ENCODE measurements at places on chromosomes 2 and 18.

- no peak for DNase-seq
Measured at GRCh38 chr2:96875498-96876268, 5.8 kb upstream of the SEMA4C start.

DNA sequence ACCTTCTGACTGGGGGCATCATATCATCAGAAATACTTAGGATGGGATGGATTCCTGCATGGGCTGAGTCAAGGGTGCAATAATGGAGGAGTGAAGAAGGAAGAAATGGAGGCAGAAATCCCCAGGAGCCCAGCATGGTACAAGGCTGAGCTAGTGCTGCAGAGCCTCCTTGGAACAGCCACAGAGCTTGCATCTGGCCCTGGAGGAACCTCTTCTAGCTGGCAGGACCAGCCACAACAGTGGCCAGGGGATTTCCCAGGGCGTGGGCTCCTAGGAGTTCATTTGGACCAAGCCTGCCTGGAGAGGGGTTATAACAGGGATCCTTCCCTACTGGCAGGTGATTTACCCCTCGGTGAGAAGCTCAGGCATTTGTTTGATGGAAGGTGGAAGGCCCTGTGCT, 4.7 kb upstream of the IL37 start:
- DNase-seq, result no peak

GRCh38 chr2:140348826-140349225, 1568.6 kb upstream of the NXPH2 start:
- no peak for DNase-seq

GRCh38 chr2:144131042-144131441, 388.9 kb downstream of the ZEB2 start:
- DNase-seq, result no peak

DNA sequence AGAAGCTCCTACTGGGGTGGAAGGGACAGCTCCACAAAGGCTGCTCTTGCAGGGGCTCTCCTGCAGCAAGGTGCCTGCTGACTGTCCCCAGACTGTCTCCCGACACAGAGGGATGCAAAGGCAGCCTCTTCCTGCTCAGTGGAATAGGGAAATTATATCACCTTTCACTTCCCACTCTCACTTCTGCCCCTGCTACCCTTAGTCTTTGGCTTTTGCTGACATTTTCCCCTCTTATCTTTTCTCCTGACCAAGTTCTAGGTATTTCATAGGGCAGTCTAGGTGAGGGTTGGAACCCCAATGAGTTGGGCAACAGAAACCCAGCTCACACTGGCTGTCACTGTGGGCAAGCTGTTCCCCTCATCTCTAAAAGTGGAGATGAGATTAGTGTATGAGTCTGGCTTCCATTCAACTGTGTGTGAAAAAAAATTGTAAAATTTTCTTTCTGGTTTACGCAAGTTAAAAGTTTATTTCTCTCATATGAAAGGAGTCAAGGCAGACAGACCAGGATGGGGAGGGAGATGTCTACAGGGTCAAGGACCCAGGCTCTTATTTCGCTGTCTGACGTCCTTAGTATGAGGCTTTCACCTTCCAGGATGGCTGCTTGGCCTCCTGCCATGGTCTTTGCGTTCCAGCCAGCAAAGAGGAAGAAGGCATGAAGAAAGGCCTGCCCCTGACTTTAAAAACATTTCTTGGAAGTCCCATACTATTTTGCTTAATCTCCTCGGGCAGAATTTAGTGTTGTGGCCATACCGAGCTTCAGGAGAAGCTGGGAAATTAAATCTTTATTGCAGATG, 7.5 kb upstream of the MOCOS start:
- no peak for DNase-seq

DNA sequence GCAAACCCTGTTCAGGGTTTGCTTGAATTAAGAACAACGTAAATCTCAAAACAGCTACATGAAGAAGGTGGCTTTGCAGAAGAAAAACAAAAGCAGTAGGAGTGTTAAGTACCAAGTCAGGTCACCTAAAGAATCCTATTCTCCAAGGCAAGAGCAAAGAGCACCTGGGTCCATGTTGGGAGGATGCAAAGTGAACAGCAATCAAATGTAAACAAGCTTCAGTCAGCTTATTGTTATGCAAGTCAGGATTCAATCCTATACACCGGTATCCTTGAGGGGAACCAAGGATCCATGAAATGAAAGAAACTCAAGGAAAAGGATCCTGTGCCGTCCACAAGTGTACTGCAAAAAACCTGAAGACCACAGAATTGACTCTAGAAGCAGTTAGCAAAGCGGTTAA, 261.0 kb upstream of the DDX18 start:
- DNase-seq, result no peak

- peak; percentile 10 for DNase-seq
Measured at GRCh38 chr18:5890331-5891183, 4.8 kb downstream of the TMEM200C start.

DNA sequence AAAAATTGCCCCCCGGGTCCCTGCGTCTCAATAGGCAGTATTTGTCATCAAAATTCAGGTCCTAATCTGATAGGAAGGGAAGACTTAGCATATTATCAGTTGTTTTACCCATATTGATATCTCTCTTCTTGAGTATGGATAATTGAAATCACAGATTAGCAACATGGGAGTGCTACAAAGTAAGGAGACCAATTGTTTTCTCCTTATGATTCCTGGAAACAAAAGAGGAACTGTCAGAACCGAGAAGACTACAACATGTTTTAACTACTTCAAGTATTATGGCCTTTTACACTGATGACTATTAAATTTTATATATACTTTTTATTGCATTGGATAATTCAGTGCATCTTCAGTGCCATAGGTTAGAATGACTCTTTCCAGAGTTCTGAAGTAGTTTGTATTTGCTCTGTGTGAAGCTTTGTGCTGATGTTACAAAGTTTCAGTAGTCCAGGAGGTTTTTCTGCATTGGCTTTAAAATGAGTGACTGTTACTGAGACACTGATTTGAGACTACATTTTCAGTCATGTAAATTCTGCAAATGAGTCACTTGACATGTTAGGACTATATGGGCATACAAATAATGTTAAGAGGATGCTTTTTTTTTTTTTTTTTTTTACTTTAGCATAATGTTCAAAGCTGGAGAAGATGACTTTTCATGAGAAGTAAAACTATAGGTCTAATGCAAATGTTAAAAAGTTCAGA, 19.7 kb upstream of the TLK1 start:
- DNase-seq, result no peak

- DNase-seq, result no peak
Measured at GRCh38 chr2:111965062-111965461, 66.7 kb downstream of the MERTK start.

All from activated T-helper 1 cell treated with Interleukin-2 at 50 U/mL for 16 hours (primary cell).